ENCODE measurements at places on chromosomes 4 and X.

- DNase-seq: no peak
Measured at GRCh38 chr4:3207531-3208037, 41.4 kb upstream of the MSANTD1 start.

DNA sequence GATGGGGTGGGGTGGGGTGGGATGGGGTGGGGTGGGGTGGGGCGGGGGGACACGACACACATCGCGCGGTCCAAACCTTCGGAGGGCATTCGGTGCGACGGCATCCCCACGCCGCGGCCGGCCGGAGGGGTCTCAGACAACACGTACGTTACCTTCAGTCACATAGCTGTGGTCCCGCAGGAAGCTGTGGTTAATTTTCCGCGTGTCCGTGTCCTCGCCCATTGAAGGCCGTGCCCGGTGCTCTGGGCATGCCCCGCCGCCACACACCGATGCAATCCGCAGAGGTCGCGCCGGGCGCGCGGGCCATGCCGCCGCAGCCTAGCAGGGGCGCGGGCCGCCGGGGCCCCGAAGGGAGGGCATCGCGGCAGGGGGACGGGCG, 417 bp downstream of the PPP2R2C start:
- no peak for DNase-seq

DNA sequence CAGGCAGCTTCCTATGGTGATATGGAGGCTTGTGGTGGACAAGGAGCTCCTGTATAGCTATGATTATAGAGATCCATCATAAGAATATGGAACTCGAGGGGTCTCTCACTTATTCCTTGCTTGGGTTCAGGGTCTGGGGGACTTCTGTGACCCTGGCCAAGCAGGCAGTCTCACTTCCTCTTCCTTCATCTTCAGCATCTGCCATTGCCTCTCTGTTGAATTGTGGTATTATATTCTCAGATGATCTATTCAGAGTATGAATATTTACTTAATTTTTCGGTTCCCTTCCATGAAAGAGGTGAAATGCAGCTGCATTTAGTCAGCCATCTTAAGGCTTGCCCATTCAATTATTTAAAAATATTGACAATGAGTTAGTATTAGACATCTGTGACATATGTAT, 292.9 kb downstream of the SPIN4 start:
- DNase-seq: no peak

- DNase-seq: no peak
Measured at GRCh38 chrX:155188786-155189185, 27.5 kb upstream of the VBP1 start.

DNA sequence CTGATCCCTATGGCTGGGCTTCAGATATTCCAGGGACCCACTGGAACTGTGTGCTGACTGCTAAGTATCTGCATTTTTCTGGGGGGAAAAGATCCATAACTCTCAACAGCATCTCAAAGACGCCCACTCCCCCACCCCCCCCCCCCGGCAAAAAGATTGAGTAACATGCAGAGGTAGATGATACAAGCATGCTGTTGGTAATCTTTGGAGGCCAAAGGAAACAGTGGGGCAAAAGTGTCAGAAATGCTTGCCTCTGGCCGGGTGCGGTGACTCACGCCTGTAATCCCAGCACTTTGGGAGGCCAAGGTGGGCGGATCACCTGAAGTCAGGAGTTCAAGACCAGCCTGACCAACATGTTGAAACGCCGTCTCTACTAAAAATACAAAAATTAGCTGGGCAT, 12.2 kb downstream of the XPNPEP2 start:
- no peak for DNase-seq

- DNase-seq: no peak
Measured at GRCh38 chr4:73479323-73479722, 2.2 kb upstream of the AFM start.

DNA sequence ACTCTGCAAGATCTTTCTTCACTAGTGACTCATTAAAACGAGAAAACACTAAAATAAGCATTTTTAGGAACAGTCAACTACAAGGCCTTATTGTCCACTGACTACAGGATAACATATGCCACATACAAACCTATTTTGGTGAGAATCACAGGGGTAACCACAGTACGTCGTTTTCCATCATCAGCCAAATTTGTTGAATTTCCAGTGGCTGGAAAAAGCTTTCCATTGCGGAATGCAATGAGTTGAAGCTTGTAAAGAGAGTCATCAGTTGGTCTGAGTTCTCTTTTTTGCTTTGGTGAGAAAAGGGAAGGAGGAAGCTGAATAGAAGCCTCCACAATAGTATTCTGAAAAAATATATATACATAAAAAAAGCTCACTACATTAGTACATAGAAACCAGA, 102.4 kb downstream of the ADGRA3 start:
- DNase-seq: no peak
